ENCODE measurements at places on chromosomes 1 and 21.

DNA sequence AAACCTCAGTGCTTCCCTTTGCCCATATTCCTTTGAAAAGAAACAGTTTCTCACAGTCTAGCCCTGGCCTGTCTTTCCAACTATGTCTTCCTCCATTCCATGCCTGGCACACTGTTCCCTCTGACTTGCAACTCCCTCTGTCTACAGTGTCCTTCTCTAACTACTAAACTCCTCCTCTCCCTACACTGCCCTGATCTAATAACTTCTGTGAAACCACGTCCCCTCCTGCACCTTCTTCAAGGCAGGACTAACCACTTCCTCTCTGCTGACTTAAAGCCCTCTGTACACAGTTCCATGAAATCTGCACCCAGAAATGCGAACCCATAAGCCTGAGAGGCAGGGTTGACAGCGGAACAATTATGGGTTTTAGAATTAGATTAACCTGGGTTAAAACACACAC, 62.2 kb upstream of the ATP1B1 start:
- DNase-seq = no peak

- no peak for DNase-seq
These were observed 36.0 kb downstream of the TRAPPC10 start for GRCh38 chr21:44047996-44048560.

GRCh38 chr1:165468253-165468652, 23.3 kb upstream of the RXRG start:
- no peak for DNase-seq

DNA sequence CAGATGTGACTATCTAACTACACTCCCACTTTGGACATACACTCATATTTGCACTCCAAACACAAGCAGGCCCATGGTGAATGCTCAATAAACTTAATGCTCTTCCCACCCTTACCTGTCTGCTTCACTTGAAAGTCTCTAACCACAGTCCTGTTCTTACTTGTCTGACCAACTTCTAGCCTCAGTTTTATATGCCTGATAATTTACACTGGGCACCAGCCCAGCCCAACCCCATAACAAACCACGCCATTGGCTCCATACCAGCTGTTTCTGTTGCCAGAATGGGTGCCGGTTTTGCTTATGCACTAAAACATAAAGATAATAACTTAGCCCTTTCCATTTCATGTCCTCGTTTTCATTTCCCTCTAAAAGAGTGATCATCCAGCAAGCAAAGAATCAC, 395.4 kb downstream of the NTNG1 start:
- no peak for DNase-seq

- no peak for DNase-seq
These were observed 214.1 kb upstream of the L1TD1 start for GRCh38 chr1:61980561-61980960.

- no peak for DNase-seq
These were observed at the start of gene SLC44A5 for GRCh38 chr1:75611014-75611413. Gene SLC44A5 (minus strand): TSS chr1:75611114. CDS start chr1:75541447, 69,667 bp downstream.

All from NCI-H510A (cell line).